ENCODE measurements at places on chromosomes 3 and 15.

GRCh38 chr15:97881346-97881965, 79.0 kb upstream of the ARRDC4 start:
- DNase-seq = no peak

GRCh38 chr3:45552031-45552793, 42.3 kb upstream of the LIMD1 start:
- DNase-seq = no peak

- no peak for DNase-seq
These were observed 20.2 kb upstream of the ZNF710 start for GRCh38 chr15:89980896-89981295.

DNA sequence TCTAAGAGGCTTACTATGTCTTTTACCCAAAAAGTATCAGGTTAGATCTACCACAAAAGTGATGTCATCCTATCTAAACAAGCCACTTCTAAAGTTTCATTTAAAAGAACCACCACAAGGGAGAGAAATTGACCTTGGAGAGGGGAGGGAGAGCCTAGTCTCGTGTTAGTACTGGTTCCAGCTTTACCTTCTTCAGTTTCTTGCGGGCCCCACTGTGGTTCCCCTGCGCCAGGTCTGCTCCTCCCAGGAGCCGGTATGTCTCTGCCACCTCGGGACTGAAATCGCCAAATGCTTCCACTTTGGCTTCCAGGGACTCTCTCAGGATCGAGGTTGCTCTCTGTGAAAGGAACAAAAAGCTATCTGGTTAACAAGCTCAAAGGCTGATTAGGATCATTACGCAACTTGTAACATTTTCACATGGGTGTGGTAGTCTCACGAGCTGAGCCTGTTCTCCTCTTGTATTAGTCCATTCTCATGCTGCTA, 51.1 kb downstream of the SYNM start:
- DNase-seq = no peak

- no peak for DNase-seq
These were observed 254.1 kb downstream of the UACA start for GRCh38 chr15:70509282-70509662.

- no peak for DNase-seq
These were observed 45.7 kb downstream of the DHX30 start for GRCh38 chr3:47848599-47849117.

- no peak for DNase-seq
These were observed 68.3 kb upstream of the SETMAR start for GRCh38 chr3:4234889-4235288.

DNA sequence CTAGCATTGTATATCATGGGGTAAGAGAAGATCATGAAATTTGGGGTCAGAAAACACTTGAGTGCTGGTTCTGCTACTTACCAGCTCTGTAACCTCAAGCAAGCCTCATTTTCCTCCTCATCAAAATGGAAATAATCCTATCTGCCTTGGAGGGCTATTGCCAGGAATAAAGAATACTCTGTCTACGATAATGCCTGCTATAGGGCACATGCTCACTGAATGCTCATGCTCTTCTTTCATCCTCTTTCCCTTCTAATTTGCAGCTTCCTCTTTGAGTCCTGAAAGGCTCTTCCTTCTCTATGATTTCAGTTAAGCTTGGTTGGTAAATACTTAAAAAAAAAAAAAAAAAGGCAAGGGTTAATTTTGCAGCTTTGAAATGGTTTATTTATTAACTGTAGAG, 12.8 kb downstream of the RTP1 start:
- DNase-seq = no peak

- no peak for DNase-seq
These were observed 53.8 kb upstream of the PIK3CB start for GRCh38 chr3:138888560-138888959.

DNA sequence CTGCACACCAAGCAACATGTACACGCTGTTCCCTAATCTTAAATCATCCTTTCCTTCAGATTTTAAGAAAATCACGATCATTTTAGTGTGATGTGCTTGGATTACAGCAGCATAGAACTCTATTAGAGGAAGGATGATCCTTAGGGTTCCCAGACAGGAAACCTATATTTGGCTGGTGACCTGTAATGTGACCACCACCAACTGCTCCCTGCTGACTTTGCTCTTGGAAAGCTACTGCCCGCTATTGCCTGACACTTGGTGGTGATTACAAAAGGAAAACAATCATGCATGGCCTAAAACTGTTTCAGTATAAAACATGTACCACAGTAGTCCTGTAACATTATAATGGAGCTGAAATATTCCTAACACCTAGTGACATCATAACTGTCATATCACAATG, 27.2 kb upstream of the LMOD3 start:
- DNase-seq = no peak

DNA sequence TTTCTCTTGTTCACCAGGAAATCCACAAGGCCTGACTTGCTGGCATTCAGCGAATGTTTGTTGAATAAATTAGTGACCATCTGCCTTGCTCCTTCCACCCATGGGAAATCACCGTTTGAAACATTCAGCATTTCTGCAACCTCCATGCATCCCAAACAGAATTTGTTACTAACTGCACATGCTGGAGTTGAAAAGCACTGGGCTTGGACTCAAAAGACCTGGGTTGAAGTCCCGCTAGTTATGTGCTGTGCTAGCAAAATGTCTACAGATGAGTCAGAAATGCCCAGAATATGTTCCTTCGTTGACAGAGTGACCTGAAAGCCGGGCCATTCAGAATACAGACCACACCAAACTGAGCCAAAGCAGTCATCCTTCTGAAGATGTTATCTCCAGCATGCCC, 144.6 kb downstream of the ALDH1A2 start:
- no peak for DNase-seq

GRCh38 chr3:127172211-127172610, 20.7 kb upstream of the PRR23E start:
- no peak for DNase-seq

- no peak for DNase-seq
These were observed 308.3 kb downstream of the LRTM1 start for GRCh38 chr3:54619531-54619930.

- DNase-seq = no peak
These were observed 41.2 kb downstream of the POLQ start for GRCh38 chr3:121504618-121505017.

- DNase-seq = no peak
These were observed 76.7 kb downstream of the MITF start for GRCh38 chr3:69815970-69816369.

GRCh38 chr3:75781079-75781745, 4.1 kb downstream of the ZNF717 start:
- DNase-seq = no peak

DNA sequence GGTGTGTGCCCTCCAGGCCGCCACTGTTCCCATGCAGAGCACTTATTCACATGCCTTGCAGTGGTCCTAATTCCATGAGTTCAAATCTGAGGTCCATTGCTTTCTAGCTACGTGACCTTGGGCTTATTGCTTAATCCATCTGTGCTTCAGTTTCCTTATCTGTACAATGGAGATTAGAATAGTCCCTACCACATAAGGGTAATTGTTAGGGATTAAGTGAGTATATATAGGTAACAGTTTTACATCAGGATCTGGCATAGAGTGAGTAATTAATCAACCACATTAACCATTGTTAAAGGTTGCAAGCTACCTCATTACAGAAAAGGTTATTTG, 7.6 kb downstream of the CPN2 start:
- DNase-seq = no peak

- no peak for DNase-seq
These were observed 738.8 kb upstream of the SGO1 start for GRCh38 chr3:20924646-20925385.

DNA sequence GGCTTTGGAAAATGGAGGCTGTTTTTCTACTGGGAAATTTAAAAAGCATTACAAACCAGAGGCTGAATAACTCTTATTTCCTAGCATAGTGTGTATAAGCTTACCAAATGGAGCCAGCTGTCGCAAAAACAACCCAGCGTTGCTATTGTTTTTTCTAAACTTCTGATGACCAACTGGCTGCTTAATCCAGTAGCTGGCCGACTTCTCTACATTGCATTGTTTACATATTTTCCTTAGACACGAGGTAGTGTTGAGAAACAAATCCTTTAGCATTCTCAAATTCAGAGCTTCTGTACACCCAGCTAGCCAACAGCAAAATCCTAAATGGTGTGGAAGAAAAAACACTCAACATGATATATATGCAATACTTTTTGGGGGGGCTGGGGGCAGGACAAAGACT, 161.0 kb upstream of the ADAMTS9 start:
- DNase-seq = no peak

GRCh38 chr3:76735152-76735551, 304.7 kb upstream of the ROBO2 start:
- DNase-seq = no peak

- no peak for DNase-seq
These were observed 582.3 kb upstream of the NAALADL2 start for GRCh38 chr3:174276826-174277225.

DNA sequence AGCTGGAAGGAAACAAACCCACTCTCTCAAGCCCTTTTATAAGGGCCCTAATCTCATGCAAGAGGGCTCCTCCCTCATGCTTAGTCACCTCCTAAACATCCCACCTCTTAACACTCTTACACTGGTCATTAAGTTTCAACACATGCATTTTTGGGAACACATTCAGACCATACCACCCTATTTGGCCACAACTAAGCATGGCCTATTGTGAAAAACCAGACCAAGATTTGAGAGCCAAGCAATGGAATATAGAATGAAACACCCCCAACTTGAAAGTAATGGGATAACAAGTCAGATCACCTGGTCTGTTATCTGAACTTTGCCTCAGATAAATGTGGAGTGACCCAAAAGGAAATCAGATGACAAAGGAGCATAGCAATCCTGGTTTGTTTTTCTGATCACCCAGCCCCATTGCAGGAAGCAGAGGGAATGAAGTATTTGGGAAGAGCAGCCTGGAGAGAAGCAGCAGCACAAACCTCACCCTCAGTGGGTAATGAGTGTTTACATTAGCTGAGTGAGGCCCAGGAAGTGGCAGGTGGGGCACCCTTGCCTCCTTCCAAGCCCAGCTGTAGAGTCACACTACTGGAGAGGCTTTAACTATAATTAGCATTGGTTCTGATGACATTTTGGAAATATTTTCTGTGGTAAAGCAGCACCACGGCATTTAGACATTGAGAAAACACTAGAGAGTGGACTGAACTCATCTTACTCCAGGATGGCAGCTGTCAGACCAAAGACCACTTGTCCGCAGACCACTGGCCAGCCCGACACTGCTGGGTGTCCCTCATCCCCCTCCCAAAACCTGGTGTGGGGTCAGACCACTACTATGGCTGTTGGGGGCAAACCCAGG, 48.8 kb upstream of the PRTG start:
- DNase-seq = peak; percentile 25

GRCh38 chr3:55252921-55253320, 234.2 kb downstream of the WNT5A start:
- no peak for DNase-seq

- no peak for DNase-seq
These were observed 173.5 kb downstream of the LPP start for GRCh38 chr3:188327433-188327832.

- DNase-seq = peak; percentile 61
These were observed 289.1 kb upstream of the DNAJC19 start for GRCh38 chr3:181278468-181279238.

DNA sequence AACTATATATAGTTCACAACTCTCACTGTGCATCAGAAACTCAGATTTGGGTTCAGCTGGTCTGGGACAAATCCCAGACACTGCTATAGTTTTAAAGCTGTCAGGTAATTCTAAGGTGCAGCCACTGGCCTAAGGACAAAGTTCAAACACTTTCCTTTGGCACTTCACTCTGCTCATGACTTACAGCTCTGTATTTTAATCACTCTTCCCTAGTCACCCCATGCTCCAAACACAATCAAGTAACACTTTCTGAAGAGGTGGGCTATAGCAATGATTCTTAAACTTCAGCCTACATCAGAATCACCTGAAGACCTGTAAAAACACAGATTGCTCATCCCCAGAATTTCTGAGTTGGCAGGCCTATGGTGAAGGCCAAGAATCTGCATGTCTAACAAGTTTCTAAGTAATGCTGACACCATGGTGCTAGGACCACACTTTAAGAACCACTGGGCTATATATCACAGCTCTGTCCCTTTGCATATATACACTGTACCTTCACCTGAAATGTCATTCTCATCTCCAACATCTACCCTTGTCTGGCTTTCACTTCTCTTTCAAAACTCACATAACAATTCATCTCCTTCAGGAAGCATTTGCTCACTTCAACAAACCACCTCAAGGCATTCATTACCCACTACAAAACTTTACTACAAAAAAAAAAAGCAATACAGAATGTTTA, 21.4 kb downstream of the STAG1 start:
- DNase-seq = no peak

Measured in NCI-H1417 treated with DMSO at 0.1 percent for 48 hours (cell line).